EL (cell line): ENCODE measurements at places on chromosomes 5 and 9.
A peak's percentile ranks its signal among the peaks of the same experiment; 100 is the strongest.

- DNase-seq, result peak; percentile 40
Observed at GRCh38 chr5:71533615-71534014, 53.5 kb upstream of the MCCC2 start.

DNA sequence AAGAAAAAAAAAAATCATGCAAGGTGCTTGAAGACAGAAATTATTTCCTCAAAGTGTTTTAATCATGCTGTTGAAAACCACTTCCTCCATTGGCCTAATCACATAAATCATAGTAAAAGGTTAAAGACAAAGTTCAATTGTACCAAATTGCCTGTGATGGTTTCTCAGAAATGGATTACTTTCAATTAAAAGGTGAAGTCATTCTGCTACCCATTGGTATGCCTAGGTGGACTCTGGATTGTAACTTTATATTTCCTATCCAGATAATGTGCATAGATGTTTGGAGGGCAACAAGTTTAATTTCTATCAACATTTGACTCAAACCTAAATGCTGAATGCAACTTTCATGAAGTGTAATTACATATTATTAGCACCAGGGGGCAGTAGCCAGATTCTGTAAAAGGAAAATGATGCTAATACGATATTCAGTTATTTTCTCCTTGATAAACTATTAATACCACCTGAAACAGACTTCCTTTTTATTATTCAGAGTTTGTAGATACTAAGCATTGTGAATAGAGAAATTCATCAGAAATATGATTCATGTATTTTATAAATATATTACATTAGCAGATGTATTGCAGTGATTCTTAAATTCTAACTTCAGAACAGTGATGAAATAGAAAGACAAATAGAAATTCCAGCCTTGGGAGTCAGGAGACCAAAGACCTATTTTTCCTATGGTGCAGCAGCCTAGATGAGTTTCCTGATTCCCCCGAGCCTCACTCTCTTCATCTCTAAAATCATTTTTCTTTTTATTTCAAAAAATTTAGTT lies 148.2 kb downstream of the CAAP1 start:
- peak; percentile 24 for DNase-seq

- DNase-seq, result no peak
Observed at GRCh38 chr9:89732295-89732938, 127.6 kb downstream of the GADD45G start.

GRCh38 chr5:162209005-162209605 lies 141.5 kb downstream of the GABRG2 start:
- DNase-seq, result no peak

- DNase-seq, result no peak
Observed at GRCh38 chr5:143284521-143284920, 119.0 kb downstream of the NR3C1 start.

GRCh38 chr5:76404223-76405211 lies 1.4 kb downstream of the IQGAP2 start:
- DNase-seq, result no peak

DNA sequence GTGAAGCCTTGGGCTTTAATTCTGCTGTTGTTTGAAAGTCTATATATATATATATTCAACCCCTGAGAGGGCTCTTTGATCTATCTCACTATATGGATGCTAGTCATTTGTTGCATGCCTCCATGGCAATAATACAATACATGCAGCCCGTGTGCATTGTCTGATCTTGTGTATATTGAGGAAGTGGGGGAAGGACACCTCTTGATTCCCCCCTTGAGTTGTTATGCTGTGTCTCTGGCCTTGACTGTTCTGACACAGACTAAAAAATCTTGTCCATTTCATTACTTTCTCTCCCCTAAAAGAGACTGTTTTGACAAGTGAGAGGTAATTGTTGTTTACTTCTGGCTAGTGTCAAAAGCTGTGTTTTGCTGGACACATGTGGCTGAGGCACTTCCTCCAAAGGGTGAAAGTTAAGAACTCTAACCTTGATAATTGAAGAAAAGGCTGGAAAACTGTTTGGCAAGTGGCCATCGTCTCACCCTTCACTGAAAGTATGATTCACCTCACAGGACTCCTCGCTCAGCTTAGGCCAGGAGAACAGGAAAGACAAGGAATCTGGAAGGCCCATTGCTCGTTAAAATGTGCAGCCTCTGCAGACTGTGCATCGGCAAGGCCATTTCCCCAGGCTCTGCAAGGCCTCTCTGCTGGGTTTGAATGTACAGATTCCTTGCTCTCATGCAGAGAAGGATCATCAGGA lies 304.0 kb downstream of the PRELID2 start:
- peak; percentile 94 for DNase-seq

DNA sequence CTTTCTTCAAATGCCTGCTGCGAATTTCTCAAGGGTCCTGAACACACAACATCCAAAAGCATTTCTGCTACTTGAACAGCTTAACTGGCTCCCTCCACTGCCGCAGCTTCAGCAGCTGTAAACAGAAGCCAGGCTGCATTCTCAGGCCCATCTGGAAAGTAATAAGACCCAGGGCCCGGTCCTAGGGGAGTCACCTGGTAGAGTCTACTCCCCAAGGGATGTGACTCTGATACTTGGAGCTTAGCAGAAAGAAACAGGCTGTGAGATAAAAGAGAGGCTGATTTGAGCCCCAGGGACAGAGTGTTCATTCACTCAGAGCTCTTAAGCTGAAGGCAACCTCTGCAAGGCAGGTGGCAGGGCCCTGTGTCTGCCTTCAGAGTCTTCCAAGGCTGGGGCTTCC lies 356.8 kb downstream of the SPOCK1 start:
- DNase-seq, result no peak

DNA sequence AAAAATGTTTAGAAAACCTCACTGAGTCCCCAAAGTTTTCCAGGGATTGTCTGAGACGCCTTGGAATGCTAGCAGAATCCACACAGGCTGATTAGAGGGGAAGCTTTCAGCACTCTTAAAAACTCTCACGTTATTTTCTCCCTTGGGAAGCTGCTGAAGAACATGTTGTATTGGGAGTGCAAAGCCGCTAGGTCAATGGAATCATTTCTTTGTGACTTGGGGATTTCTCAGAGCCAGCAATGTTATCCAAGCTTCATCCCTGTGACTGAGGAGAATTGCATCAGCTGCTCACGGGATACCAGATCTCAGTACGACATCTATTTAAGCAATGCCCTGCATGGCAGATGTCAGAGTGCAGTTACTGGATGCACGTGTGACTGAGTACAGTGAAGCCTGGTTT lies 426.4 kb upstream of the MPDZ start:
- DNase-seq, result peak; percentile 38

GRCh38 chr5:16671208-16671607 lies 54.4 kb upstream of the RETREG1 start:
- DNase-seq, result no peak
